A172 (cell line): ENCODE measurements at places on chromosomes 5 and 9.
A peak's percentile ranks its signal among the peaks of the same experiment; 100 is the strongest.

GRCh38 chr5:173848986-173849596 is 39.1 kb upstream of the CPEB4 start:
- peak; percentile 45 for DNase-seq

DNA sequence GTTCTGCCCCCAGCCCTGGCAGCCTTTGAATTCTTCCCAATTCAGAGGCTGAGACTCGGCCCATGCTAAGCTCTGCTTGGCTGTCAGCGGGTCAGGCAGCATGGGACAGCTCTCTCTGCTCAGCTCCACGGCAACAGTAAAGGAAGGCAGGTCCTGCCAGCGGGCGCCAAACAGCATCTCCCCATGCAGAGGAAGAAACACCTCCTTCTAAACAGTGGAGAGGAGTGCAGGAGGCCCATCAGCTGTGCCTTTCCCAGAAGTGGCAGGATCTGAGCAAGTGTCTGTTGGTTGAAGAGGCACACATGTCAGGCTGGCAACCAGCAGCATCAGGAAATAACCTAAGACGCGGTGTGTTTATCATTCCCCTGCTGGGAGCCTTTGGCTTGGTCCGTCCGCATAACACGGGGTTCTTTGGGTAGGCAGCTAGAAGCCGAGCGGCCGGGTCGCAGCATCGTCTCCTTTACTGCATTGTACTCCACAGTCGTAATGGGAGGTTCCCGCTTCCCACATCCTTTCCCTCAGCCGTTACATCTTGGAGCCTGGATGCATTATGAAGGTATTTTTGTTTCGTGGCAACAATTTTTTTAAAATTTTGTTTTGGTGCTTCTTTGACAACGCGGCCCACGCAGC is 42.7 kb upstream of the NCS1 start:
- no peak for DNase-seq

DNA sequence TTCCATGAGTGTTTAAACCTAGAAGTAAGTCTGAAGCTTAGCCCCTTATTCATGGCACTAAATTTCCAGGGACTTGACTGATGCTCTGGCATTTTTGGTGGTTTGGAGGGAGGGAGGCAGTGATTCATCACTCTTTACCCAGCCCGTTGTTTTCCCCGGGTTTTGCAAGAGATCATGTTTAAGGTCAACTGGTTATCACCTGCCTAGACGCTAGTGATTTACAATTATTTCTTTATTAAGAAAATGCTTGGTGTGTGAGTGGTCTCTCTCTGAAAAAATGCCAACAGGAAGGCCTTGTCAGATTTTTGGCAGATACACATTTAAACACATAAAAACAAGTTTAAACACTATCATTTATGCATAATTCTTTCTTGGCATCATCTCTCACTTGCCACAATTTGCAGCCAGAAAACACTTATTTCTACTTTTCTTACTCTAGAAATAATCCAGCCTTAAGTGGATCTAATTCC is 737.9 kb upstream of the ZNF608 start:
- DNase-seq, result peak; percentile 96

- peak; percentile 42 for DNase-seq
Observed at GRCh38 chr5:28580616-28581015, 1542.2 kb upstream of the CDH9 start.

DNA sequence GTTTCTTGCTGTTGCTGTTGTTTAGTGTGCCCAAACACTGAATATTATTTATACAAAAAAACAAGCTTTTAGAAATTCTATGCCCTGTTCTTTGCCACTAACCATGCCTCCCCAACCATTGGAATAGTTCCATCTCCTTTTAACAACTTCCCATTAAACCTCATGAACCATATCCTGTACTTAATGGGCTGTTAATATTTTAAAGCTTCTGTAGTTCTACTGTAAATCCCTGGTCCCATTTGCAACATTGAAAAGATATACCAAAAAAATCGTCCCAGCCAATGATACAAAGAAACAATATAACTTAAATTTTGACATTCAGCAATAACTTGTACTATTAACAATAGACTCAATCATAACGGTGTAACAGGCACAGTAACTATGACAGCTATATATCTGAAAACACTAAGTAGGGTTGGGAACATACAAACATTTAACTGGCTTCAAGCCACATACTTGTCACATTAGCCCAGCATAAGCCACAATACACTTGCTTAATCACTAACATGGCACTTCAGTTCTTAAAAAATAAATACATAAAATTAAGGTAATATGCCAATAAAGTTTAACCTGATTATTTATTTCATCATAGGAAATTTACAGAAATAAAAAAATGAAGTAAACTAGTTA is 86.1 kb downstream of the ADAMTS6 start:
- DNase-seq, result no peak

DNA sequence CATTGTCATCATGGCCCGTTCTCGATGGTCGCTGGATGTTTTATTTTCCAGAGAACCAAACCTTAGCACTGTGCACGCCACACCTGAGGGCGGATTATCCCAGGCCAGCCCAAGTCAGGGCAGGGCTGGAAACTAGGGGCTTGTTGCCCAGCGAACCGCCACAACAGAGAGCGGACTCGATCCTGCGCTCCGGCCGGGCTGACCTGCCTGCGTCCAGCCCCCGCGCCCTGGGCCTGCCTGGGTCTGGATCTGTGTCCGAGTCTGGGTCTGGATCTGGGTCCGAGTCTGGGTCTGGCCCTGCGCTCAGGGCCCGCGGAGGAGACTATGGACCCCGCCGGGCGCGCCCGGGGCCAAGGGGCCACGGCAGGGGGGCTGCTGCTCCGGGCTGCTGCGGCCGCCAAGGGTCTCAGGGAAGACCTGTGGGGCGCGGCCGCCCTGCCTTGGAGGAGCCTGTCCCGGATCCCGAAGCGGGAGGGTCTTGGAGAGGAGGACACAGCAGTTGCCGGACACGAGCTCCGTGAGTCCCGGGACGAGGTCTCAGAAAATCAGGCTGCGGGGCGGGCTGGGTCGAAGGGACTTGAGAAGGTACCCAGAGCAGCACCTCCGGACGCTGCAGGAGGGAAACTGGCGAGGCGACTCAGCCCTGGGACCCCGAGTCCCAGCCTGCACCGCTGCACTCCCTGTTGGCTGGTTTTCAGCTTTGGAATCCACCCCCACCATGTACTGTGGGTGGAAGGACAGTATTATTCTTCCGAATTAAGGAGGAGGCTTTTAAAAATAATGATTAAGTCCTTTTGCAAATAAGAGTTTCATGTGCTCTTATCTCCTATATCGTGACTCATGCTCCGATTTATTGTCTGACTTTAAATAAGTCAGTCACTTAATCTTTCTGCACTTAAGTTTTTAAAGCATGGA is at the start of gene ANKDD1B:
ANKDD1B (plus strand) TSS at position 143 of the 915 bp plus-strand sequence; CDS start at position 325, 182 bp downstream.
- DNase-seq, result no peak

GRCh38 chr9:124309667-124310084 is 51.9 kb downstream of the NEK6 start:
- peak; percentile 99 for DNase-seq

DNA sequence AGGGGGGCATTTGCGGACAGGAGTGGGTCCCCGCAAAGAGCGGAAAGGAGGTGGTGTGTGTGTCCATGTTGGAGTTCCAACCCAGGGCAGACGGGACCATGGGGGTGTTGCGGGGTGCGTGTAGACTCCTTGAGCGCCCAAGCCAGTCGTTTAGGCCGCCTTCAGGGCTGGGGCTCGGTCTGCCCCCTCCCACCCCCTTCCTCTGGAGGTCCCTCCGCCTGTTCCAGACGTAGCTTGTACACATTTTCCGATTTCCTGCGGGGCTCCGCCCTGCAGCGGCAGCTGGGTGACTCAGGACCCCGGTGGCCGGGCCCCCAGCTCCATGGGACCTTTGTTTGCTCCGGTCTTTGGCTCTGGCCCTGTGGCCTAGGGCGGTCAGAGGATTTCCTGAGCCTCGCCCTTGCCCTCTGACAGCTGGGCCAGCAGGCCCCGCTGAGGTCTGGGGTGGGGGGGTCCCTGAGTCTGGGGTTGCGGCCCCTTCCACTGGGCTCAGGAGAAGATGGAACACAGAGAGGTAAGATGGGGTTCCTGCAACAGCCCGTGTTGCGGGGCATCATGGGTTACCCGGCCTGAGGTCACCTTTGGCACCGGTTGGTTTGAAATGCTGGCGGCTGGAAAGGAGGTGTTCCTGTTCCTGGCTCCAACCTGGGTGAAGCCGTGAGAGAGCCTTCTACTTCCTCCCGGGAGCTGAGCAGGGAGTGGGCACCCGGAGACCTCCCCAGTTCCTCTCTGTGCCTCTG is 1.5 kb downstream of the PKN3 start:
- DNase-seq, result no peak

DNA sequence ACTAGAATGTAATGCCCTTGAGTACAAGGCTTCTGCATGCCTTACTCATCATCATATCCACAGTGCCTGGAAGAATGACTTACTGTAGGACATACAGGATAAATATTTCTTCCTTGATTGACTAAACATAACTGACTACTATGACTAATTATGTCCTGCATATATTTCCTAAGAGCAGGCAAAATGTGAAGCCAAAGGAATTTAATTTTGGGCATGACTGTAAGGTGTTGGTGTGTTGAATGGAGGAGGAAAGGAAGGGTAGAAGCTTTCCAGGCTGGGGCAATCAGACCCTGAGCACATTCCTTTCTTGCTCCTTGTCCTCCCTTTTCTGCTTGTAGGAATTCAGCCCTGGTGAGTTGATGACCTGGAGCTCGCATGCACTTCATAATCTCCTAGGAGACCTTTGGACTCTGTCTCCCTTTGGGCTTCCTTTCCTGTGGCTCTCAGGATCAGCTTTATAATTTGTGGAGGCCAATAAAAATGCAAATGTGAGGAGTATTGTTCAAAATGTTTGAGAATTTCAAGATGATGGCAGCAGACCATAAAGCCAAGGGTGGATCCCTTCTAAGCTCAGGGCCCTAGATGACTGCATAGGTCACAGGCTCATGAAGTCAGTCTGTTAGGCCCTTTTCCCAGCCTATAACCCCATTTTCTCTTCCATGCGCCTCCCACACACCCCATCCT is 174.0 kb downstream of the HMHB1 start:
- peak; percentile 38 for DNase-seq

GRCh38 chr5:140166911-140167310 is 8.1 kb upstream of the CYSTM1 start:
- no peak for DNase-seq

DNA sequence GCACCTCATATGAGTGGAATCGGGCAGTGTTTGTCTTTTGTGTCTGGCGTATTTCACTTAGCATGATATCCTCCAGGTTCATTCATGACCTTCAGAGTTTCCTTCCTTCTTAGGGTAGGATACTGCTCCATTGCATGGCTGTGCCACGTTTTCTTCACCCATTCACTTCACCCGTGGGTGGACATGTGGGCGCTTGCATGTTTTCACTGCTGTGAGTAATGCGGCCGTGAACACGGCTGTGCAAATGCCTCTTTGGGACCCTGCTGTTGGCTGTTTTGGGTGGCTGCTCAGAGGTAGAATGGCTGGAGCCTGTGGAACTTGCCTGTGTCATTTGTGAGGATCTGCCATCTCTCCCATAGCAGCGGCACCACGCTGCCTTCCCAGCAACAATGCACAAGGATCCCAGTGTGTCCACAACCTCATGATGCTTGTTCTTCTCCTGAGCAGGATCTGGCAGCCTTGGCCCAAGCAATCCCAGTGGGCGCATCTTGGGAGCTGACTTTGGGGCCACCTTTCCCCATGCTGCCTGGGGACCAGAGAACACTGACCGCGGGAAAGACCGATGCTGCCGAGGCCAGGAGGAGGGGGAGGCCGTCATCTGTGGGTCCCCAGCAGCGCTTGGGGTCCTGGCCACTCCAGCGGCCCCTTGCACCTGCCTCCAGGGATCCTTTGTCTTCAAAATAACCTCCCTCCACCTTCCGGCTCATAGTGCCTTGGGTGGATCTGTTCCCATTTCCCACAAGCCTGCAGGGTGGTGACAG is 2.3 kb upstream of the SCGB3A1 start:
- DNase-seq, result no peak

DNA sequence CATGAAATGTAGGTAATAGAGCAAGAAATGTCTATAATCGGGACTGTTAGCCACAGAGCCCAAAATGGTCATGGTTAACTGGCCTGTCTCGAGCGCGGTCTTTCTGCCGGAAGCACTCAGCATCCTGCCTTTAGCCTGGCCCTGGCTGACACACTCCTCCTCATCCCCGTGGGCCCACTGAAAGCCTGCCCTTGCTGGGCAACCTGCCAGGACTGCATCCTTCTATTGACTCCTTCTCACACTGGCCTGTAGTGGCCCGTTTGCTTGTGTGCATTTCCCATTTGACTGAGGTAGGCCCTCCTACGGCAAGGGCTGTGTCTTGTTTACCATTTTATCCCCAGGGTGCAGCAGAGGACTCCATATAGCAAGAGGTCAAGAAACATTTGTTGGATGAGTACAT is 215.7 kb downstream of the ATPSCKMT start:
- no peak for DNase-seq

DNA sequence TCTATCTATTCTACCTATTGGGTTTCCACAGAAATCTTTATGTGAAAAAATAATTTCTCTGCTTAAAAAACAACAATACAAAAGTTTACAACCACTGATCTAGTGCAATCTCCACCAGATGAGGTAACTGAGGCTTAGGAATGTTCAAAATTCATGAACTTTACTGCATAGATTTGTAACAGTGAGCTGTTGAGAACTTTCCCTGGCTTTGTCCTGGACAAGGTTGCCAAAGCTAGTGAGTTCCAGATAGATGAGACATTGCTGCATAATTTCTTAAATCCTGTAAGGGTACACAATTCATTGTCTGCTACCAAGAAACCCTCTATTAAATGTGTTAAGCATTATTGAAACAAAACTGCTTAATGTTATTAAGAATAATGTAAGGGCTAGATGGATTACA is 102.7 kb downstream of the OSMR start:
- no peak for DNase-seq
